RWPE2 (cell line): ENCODE measurements at places on chromosomes 11 and 22.

DNA sequence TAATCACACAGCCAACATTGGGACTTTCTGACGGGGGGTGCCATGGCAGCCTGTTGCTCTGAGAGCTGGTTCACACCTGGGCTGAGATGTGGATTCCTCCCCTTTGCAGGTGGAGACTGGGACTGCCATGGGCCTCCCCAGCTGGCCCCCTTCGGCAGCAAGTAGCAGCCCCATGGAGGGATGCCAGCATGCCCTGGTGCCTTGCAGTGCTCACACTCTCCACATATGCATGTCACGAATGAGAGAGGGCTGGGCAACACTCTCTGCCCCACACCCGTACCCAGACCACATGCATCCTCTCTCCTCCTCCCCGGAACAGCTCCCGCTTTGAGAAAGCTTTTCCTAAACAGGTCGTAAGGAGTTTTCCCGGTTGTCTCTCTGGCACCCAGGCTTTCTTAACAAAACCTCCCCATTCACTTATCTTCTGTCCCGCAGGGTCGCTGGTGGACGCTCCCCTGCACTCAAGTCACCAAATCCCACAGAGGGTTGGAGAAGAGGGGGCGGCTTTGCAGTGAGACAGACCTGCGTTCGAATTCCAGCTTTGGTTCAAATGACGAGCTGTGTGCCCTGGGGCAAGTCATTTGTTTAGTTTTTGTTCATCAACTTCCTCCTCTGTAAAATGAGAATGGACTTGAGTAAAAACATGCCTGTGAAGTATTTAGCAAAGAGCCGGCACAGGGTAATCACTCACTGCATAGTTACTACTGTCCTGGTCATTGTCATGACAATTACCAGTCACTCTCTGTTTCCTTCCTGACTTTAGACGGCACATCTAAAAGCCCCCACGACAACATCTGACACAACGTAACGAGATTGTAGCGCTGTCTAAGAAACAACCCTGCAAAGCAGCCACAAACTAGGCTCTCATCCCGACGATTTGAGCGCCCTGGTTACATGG, 231.3 kb upstream of the B3GAT1 start:
- H3K36me3 ChIP-seq: no peaks in the 10 kb centered on the region
- no peak overlapping the region for H3K4me3 ChIP-seq
- H3K27ac ChIP-seq: no peak overlapping the region

DNA sequence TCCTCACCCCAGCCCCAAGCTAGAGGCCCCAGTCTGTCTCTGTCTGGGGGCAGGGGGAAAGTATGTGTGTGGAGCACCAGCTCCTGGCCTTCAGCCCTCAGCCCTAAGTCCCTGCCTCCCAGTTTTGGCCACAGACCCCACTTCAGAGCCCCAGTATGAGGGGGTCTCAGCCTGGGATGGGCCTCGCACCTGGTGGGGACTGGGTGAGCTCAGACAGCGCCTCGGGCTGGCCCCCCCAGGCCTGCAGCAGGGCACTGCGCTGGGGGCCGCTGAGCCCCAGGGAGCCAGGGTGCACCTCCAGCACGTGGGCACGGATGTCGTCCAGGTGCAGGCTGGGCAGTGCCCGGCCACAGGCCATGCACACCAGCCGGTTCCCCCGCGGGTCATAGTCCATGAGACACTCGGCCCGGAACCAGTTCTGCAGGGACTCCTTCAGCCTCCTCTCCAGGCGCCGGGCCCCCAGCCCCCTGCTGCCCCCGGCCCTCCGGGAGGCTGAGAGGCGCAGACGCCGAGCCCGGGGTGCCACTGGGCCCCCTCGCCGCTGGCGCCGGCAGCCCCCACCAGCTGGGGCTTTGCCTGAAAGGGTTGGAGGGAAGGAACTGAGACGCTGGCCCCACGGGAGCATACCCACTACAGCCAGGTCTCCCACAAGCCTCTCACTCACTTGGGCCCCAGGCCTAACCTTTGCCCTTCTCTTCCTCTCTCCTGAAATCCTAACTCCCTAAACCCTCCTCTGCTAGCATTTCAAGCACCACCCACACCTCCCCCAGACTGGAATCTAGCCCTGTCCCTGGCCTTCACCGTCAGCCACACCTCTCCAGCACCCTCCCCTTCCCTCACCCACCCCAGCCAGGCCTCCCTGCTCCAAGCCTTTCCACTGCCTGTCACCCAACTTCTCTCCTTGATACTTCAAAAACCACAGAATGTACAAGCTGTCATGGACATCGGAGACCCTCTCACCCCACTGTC, 3.6 kb downstream of the ZFTA start:
- H3K36me3 ChIP-seq: peaks cover 6% of the 10 kb centered on the region
- no peak overlapping the region for H3K27ac ChIP-seq
- no peak overlapping the region for H3K4me3 ChIP-seq
- H3K4me1 ChIP-seq: peaks cover 4% of the 10 kb centered on the region
- DNase-seq: peak; percentile 65
- no peaks in the 10 kb centered on the region for H3K27me3 ChIP-seq

DNA sequence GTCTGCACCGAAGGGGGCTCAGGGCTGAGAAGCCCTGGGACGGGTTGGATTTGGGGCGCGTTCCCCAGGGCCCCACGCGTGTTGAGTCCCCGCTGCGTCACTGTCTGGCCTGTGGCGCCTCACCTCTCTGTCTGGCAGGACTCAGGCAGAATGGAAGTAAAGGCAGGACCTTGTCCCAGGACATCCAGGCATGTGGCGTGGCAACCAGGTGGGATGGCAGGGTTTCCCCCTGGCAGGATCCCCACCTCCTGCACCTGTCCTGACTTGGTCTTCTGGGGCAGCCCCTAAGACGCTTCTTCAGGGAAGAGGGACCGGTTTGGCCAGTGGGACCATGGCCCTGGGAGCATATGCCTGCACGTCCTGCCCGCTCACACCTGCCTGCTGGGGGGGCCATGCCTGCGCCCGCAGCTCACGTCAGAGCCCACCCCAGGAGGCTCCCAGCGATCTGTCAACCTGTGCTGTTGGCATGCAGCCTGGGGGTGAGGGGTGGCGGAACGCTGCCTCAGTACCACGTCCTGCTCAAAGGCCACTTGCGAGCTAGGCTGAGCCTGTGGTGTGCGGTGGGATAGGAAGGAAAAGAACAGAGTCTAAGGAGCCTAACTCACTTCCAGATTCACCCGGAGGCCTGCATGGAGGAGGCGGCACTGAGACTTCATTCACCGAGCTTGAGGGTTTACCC, 72.7 kb downstream of the KCNQ1 start:
- no peak overlapping the region for H3K27ac ChIP-seq
- H3K27me3 ChIP-seq: no peaks in the 10 kb centered on the region
- H3K4me3 ChIP-seq: no peak overlapping the region

DNA sequence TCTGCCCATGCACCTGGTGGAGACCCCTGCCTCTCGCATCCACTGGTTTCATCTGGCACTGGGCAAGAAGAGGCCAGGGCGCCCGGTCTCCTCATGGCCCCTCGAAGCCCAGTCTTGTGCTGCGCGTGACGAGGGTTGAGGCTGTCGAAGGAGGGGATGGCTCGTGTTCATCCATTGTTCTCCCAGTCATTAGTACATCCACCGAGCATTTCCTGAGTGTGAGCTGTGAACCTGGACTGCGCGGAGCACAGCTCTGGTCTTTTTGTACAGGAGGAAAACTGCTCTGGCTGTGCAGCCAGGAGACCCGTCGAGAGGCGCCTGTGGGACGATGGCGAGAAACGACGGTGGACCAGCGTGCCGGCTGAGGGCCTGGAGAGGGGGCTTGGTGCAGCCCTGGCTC, 6.8 kb downstream of the CACNA1I start:
- peaks cover 9% of the 10 kb centered on the region for H3K4me1 ChIP-seq
- H3K27me3 ChIP-seq: no peaks in the 10 kb centered on the region
- no peak for DNase-seq
- H3K27ac ChIP-seq: no peak overlapping the region

GRCh38 chr22:36463783-36464184, 17.7 kb downstream of the TXN2 start:
- peaks cover 3% of the 10 kb centered on the region for H3K36me3 ChIP-seq
- no peak overlapping the region for H3K4me3 ChIP-seq
- H3K4me1 ChIP-seq: peaks cover 56% of the 10 kb centered on the region
- H3K27me3 ChIP-seq: no peaks in the 10 kb centered on the region
- DNase-seq: no peak

DNA sequence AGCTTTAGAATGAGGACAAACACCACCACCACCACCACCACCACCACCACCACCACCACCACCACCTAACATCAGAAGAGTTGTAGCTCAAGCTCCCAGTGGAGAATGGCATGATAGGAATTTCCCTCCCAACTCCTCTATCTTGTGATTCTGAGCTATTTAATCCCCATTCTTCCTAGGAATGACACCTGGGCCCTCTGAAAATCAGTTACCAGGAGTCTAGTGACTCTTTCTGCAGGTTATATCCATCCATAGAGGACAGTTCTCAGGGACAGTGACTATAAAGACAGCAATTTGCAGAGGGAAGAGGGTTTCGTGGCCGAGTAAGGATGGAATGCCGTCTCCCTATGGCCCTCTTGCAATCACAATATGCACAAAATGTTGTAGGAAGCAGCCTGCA, 27.8 kb downstream of the MYH9 start:
- H3K4me3 ChIP-seq: no peak overlapping the region
- no peak for DNase-seq
- H3K36me3 ChIP-seq: peaks cover 92% of the 10 kb centered on the region
- peak overlapping the region; percentile 96 for H3K27ac ChIP-seq
- H3K4me1 ChIP-seq: peaks cover 95% of the 10 kb centered on the region
- no peaks in the 10 kb centered on the region for H3K27me3 ChIP-seq

DNA sequence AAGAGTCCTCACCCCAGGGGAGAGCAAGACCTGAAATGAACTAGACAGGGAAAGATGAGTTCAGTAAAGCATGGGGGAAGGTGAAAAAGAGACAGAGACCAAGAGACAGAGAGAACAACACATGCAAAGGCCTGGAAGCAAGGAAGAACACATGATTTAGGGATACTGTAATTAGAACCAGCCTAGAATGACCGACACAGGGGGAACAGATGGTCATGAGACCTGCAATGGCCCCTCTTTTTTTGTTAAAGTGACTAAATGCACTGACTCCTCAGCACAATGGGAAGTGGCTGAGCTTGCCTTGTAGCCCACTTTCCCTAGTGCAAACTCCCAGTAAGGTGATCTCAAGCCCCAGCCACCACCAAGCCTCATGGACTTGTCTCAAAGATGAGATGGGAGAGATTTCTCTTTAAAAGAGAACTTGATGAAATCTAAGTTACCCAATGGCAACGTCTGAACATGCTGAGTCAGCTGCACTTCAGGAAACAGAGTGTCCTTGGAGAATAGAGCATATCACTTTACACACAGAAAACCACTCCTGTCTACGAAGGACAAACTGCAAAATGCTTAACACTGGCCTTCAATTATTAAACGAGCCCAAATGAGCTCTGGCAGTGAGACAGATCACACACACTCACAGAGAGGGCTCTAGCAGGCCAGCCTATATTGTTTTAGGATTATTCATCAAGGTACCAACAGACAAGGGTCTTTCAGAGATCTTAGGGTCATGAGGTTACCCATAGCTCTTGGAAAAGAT, 91.0 kb downstream of the SERGEF start:
- DNase-seq: no peak

GRCh38 chr11:61356706-61357105, 5.0 kb downstream of the CYB561A3 start:
- DNase-seq: no peak
- no peak overlapping the region for H3K4me3 ChIP-seq
- no peaks in the 10 kb centered on the region for H3K27me3 ChIP-seq
- no peak overlapping the region for H3K27ac ChIP-seq
- peaks cover 11% of the 10 kb centered on the region; the same call in 1 of the 2 replicates for H3K36me3 ChIP-seq

- H3K36me3 ChIP-seq: no peaks in the 10 kb centered on the region
- DNase-seq: no peak
- H3K27ac ChIP-seq: peak overlapping the region; percentile 47
- H3K27me3 ChIP-seq: no peaks in the 10 kb centered on the region
- peaks cover 26% of the 10 kb centered on the region for H3K4me1 ChIP-seq
Observed at GRCh38 chr11:12449961-12450715, 72.8 kb downstream of the PARVA start.

DNA sequence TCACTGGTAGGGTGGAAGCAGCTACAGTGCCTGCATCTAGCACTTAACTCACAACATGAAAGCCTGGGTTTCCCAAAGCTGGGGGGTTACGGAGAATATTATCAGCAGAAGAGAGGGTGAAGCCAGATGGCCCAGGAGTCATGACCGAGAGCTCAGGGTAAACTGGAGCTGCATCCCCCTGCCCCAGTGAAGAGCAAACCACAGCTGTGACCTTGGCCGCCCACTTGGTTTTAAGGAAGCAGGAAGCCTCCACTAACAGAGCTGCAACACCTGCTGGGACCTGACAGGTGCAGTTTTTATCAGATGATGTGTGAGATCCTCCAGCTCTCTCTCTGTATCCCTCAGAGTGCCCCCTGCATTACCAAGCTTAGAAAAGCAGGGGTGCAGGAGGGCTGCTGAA, 20.9 kb downstream of the TCP11L1 start:
- H3K36me3 ChIP-seq: peaks cover 68% of the 10 kb centered on the region
- H3K4me1 ChIP-seq: peaks cover 25% of the 10 kb centered on the region
- peak overlapping the region; percentile 87 for H3K27ac ChIP-seq
- no peak for DNase-seq

- H3K27me3 ChIP-seq: peaks cover 20% of the 10 kb centered on the region
- H3K36me3 ChIP-seq: no peaks in the 10 kb centered on the region
- no peaks in the 10 kb centered on the region for H3K4me1 ChIP-seq
- DNase-seq: no peak
Observed at GRCh38 chr11:1569251-1569780, 2.8 kb downstream of the DUSP8 start.

- H3K4me3 ChIP-seq: no peak overlapping the region
- H3K27me3 ChIP-seq: no peaks in the 10 kb centered on the region
Observed at GRCh38 chr11:103488579-103488978, 379.4 kb downstream of the DYNC2H1 start.

GRCh38 chr11:3905080-3905953, 49.9 kb downstream of the STIM1 start:
- H3K4me3 ChIP-seq: no peak overlapping the region
- H3K36me3 ChIP-seq: no peaks in the 10 kb centered on the region
- peak overlapping the region; percentile 69 for H3K27ac ChIP-seq
- H3K27me3 ChIP-seq: no peaks in the 10 kb centered on the region
- peaks cover 25% of the 10 kb centered on the region for H3K4me1 ChIP-seq
- DNase-seq: peak; percentile 58

DNA sequence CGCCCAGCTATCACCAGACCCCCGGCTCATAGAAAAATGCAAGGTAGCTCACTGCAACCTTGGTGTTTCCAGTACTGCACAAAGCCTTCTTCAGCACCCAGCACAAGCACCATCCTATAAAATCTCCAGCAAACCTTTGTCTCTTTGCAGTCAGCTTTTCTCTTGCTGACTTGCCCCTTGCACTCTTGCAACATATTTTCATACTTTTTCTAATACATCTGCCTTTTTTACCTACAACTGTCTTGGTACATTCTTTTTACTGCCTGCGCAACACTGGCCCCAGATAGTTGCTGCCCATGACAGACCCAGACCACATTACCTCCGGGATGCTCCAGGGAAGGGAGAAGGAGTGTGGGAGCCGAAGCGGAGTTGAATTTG, 142.4 kb downstream of the MPPED1 start:
- no peak for DNase-seq
- no peaks in the 10 kb centered on the region for H3K4me1 ChIP-seq
- H3K4me3 ChIP-seq: no peak overlapping the region
- H3K27me3 ChIP-seq: no peaks in the 10 kb centered on the region
- H3K27ac ChIP-seq: no peak overlapping the region

DNA sequence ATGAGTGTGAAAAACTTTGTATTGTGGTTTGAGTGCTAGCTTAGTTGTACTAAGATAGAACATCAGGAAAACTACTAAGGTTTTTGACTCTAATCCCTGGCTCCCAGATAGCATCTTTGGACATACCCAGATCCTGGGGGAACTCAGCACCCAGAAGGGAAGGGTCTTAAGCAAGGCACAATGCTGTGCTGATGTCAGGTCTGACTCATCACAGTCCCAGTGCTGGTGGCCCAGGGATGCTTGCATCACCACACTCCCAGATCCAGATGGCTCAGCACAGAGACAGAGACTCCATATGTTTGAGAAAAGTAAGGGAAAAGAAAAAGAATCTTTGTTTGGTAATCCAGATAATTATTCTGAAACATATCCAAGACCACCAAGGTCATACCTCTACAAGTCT, 18.3 kb upstream of the OR56A3 start:
- H3K27me3 ChIP-seq: no peaks in the 10 kb centered on the region
- H3K4me3 ChIP-seq: no peak overlapping the region
- no peak for DNase-seq
